ENCODE measurements at places on chromosomes 1 and 21. TPM values are rescaled to one million over a fixed set of nuclear protein-coding genes. Genes with fewer than 3 reads are reported as not detected.

The ANKRD13C gene
- total RNA-seq, result 37.5 TPM

The PFKL gene
- 123 TPM for total RNA-seq

The DNAJC28 gene
- 0.86 TPM for total RNA-seq

The ETV3L gene
- not detected for total RNA-seq

The PACC1 gene
- total RNA-seq, result 14.3 TPM

The CELA2A gene
- total RNA-seq, result 0.44 TPM

The DUSP23 gene
- 11.3 TPM for total RNA-seq

The PPM1J gene
- total RNA-seq, result 0.66 TPM

The OR2L8 gene
- not detected for total RNA-seq

The TRAF3IP3 gene
- total RNA-seq, result not detected

The ACTA1 gene
- total RNA-seq, result not detected

The RXRG gene
- total RNA-seq, result not detected

The KCNE1 gene
- total RNA-seq, result 1.3 TPM

The OR6K6 gene
- not detected for total RNA-seq

The TGFB2 gene
- 15.2 TPM for total RNA-seq

The DUSP10 gene
- total RNA-seq, result 78.6 TPM

The RHEX gene
- total RNA-seq, result not detected

The CYP4A11 gene
- total RNA-seq, result not detected

The ANGPTL3 gene
- not detected for total RNA-seq

The GPR25 gene
- total RNA-seq, result not detected

The P3H1 gene
- 173 TPM for total RNA-seq

The ACTL8 gene
- total RNA-seq, result not detected

The RASSF5 gene
- total RNA-seq, result 5.5 TPM

The ZNF672 gene
- total RNA-seq, result 24.8 TPM

The ITLN2 gene
- total RNA-seq, result not detected

The VWA1 gene
- 5.9 TPM for total RNA-seq

The HCN3 gene
- total RNA-seq, result 2.0 TPM

The C1orf167 gene
- not detected for total RNA-seq

The SAMD11 gene
- total RNA-seq, result 1.1 TPM

The TBX15 gene
- under 0.01 TPM for total RNA-seq

The FAM89A gene
- total RNA-seq, result 8.3 TPM

The S100A9 gene
- total RNA-seq, result not detected

The CA6 gene
- total RNA-seq, result not detected

The MATN1 gene
- under 0.01 TPM for total RNA-seq

The UBE2G2 gene
- 95.3 TPM for total RNA-seq

The LRRC71 gene
- total RNA-seq, result 0.14 TPM

The GABRD gene
- not detected for total RNA-seq

The RAB3B gene
- total RNA-seq, result 85.0 TPM

The TEX38 gene
- total RNA-seq, result not detected

The MAP3K21 gene
- 1.1 TPM for total RNA-seq

The MYCBP gene
- total RNA-seq, result 22.8 TPM

The RPTN gene
- total RNA-seq, result not detected

The IFI44L gene
- 1.3 TPM for total RNA-seq

The ZNF648 gene
- under 0.01 TPM for total RNA-seq

Data from placental pericyte (primary cell).